ENCODE measurements at places on chromosomes 5 and 9.

DNA sequence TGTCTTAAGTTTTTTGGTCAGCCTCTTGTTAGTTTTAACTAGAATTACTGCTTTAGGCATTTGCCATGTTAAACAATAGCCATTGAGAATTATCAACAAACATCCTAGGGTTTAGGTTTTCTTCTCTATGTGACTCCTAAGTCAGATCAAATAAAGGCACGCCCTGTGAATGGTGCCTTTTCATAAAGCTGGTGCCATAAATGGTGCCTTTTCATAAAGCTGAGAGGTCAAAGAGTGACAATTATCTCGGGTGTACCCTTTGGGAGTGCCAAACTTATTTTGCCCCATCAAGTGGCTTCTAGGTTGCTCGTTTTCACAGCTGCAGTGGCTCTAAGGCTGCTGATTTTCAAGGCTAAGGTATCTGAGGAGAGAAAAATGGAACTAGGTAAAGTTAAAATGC is 391.6 kb downstream of the DMRTA1 start:
- DNase-seq: no peak

GRCh38 chr9:120851449-120851848 is 8.7 kb upstream of the PSMD5 start:
- DNase-seq: no peak

GRCh38 chr5:6495433-6496206 is 47.0 kb downstream of the UBE2QL1 start:
- DNase-seq: no peak

DNA sequence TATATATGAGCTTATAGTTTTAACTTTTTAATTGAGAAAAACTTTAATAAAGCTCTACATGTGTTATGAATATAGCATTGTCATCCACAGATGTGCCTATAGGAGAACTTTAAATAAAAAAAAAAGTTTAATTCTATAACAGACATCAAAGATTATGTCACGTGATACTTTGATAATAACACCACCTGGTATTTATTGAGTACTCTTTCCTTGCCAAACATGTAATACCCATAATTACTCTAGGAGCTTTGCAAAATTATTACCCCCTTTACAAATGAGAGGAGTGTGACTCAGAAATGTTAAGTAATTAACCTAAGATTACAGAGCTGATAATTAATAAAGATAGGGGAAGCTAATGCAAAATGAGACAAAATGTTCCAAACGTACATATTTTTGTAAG is 43.0 kb downstream of the ITGA2 start:
- DNase-seq: no peak

GRCh38 chr5:86500947-86501346 is 116.8 kb upstream of the COX7C start:
- no peak for DNase-seq

DNA sequence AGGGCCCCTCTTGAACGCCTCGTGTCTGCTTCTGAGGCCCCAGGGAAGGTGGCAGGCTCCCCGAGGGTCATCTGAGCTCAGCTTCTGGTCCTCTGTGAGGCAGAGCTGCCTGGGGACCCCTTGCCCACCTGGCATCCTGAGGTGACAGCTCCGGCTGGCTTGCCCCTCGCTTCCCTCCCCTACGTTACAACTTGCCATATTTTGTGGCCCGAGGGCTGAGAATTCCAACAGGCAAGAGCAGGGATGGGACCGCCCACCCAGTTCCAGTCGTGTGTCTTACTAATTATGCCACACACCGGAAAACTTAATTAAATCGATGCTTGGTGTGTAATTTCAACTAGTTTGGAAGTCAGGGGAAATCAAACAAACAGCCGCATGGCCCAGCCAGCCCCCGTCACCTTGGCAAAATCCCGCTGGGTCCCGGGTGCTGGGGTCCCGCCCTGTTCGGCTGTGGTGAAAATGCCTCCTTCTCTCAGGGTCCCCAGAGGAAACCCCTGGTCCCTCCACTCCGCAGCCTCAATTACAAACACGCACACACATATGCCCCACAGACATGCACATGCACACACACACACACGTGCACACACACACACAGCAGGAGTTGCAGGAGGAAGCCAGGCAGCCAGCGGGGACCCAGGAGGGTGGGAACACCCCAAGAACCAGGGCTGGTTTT is 221.0 kb upstream of the IER5L start:
- no peak for DNase-seq

GRCh38 chr5:112915831-112916230 is 6.2 kb downstream of the REEP5 start:
- DNase-seq: no peak

GRCh38 chr9:136318776-136319241 is 8.5 kb upstream of the GPSM1 start:
- no peak for DNase-seq

GRCh38 chr5:168822745-168823281 is 243.6 kb upstream of the PANK3 start:
- no peak for DNase-seq

GRCh38 chr5:42573386-42573785 is 150.1 kb downstream of the GHR start:
- no peak for DNase-seq

DNA sequence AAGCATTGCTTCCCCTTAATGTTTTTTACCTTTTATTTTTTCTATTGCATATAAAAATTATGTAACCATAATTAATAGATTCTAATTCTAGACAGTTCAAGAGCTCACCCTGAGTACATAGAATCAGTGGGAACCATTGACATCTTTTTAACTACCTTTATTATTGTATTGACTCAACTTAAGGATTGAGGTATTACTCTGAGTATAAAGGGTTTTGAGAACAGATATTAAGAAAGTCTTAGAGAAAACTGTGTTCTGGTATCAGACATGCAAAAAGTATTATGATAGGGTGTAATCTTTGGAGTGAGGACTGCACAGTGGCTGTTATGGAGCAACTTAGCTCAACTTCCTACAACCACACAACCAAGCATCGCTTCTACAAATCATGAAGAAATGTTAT is 8.9 kb downstream of the SPEF2 start:
- no peak for DNase-seq

DNA sequence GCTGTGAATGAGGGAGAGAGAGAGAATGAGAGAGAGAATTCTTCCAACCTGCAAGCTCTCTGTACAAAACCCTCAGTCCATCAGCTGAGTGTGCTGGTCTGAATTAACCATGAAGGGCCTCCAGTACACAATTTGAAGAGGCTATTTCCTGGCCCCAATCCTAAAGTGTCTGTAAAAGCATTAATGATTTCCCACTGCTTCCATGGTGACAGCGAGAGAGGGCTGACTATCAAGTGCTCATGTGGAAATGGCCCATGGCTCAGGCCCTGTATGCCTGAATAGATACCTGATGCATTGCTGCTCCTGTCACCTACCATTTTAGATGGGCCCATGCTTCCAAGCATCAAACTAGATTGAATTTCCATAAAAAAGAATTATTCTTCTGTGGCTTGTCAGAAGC is 592.4 kb downstream of the KIF4B start:
- DNase-seq: no peak

DNA sequence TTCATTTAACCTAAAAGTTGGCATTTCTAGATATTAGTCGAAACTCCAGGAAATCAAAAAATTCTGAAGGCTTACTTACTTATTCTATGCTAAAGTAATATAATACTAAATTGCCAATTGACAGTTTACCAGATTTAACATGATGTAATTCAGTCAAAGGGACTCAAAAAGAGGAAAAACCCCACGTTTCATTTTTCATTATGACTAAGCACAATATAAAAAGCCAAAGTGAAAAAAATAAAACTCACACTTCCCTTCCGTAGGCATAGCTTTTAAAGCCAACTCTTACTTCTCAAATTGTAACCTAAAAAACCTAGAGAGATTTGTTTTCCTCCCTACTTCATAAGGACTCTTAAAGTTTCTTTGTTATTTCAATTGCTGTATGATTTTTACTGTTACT is 146.6 kb downstream of the RAPGEF6 start:
- no peak for DNase-seq

DNA sequence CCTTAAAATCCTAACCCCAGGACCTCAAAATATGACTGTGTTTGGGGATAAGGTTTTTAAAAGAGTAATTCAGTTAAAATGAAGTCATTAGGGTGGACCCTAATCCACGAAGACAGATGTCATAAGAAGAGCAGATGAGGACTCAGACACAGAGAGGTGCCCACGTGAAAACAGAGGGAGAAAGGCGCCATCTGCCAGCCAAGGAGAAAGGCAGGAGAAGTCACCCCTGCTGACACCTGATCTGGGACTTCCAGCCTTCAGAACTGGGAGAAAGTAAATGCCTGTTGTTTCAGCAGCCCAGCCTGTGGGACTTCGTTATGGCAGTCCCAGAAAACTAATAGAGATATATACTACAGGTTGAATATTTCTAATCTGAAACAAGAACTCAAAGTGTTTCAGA is 67.4 kb downstream of the ROR2 start:
- DNase-seq: no peak

DNA sequence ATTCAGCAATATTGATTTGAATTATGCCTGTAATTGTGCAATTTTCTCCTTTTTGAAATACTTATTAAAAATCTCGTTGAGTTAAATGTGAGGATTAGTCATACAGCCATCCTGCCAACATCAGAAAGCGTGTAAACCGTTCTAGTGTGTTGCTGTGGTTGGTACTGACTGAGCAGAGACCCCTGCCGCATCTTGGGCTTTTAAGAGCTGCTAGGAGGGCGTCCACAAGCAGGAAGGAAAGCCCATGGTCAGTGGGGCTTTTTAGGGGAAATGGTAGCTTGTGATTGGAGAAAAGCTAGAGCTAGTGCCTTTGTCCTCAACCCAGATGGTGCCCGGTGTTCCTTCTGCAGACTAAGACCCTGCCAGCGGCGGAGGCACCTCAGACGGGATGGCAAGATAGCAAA is 1.3 kb downstream of the SDHA start:
- DNase-seq: peak; percentile 54

GRCh38 chr5:10501554-10502075 is 59.9 kb downstream of the ROPN1L start:
- no peak for DNase-seq

Data from CD4-positive, alpha-beta T cell treated with Interleukin-17A for 4 hours (primary cell).